ENCODE measurements at places on chromosomes 7 and 10.

DNA sequence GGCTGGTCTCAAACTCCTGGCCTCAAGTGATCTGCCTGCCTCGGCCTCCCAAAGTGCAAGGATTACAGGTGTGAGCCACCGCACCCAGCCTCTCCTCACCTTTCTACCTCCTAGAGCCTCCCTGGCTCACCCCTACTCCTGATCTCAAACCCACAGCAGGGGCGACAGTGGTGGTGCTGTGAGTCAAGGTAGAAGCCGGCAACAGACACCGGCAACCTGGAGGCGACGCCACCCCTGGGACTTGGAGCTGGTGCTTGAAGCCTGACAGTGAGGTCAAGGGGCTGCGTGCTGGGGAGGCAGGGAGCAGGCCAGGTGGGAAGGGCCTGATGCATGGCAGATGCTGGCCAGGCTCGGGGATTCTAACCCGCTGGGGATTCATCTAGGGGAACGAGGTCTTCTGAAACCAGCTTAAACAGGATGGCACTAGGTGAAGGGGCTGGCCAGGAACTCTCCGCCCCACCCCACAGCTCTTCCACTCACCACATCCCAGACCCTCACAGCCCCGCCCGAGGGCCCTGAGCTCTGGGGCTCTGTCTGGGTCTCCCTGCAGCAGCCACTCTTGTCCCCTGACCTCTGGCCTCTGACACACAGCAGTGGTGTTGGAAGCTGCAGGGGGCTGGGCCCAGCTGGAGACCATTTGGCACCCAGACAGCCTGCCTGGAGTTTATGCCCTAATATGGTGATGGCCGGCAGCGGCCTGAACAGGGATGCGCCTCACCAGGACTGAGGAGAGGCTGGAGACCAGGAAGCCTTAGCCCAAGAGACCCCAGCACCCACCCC, 16.4 kb downstream of the KCNH2 start:
- DNase-seq, result no peak

- no peak for DNase-seq
Measured at GRCh38 chr7:522071-522950, 2.7 kb upstream of the PDGFA start.

DNA sequence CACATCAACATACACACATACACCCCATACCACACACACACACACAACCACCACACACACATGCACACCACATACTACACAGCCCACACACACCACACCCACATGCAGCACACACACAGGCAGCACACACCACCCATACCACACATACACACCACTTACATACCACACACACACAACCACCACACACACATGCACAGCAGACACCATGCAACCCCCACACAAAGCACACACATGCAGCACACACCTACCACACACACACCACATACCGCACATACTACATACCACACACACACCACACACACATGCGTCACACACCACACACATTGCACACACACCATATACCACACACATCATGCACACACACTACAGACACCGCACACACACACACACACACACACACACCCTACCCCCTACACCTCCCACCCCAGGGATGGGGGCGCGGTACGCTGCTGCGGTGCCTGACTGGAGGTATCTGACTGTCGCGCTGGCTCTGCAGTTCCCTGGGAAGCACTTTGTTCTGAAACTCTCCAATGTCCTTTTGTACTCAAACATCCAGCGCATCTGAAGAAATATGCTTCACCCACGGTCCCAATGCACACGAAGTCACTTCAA, 5.4 kb upstream of the TRPV6 start:
- no peak for DNase-seq

GRCh38 chr7:14836571-14837189, 65.9 kb downstream of the DGKB start:
- DNase-seq, result peak; percentile 52

- DNase-seq, result peak; percentile 65
Measured at GRCh38 chr10:74008212-74008731, 10.4 kb downstream of the VCL start.

DNA sequence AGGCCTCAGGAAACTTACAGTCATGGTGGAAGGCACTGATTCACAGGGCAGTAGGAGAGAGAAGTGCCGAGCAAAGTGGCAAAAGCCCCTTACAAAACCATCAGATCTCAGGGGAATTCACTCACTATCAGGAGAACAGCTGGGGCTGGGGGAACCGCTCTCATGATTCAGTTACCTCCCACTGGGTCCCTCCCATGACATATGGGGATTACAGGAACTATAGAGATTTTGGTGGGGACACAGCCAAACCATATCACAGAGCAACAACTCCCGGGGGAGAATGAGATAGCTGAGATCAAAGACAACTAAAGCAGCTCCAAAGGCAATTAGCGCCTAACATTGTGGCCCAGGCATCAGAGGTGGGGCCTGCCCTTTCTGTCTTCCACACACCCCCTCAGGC, 85.4 kb upstream of the VOPP1 start:
- DNase-seq, result no peak

DNA sequence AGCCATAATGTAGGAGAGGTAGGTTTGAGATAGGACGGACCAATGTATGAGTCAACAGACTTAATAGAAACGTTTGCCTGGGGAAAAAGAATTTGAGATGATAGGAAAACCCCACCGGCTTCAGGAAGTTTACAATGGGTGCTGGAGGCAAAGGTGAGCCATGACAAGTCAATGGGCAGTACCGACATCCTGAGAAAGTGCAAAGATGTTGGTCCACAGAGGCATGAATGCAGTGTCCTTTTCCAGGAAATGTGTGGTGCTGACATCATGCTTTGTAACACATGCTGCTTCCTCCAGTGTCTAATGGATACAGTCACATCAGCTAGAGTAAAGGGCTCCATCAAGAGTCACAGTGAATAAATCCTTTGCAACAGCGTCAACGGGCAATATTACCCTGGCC, 533.6 kb downstream of the INHBA start:
- no peak for DNase-seq

GRCh38 chr10:23156447-23157150, 35.5 kb upstream of the PTF1A start:
- DNase-seq, result no peak

DNA sequence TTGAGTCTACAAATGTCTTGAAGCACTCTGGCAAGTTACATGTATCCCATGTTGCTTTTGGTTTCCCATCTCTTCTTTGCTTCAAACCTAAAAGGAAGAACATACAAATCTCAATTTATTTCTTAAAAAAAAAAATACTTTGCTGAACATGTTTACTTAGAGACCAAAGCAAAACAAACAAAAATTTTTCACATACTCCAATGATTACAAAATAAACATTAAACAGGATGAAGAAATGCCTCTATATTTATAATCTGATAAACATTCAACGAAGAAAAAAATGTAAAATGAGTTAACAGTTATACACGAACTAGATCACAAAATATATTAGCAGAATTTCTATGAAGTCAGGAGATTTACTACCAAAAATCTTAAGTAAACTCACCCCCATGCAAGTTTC, 31.3 kb downstream of the FAM204A start:
- no peak for DNase-seq

DNA sequence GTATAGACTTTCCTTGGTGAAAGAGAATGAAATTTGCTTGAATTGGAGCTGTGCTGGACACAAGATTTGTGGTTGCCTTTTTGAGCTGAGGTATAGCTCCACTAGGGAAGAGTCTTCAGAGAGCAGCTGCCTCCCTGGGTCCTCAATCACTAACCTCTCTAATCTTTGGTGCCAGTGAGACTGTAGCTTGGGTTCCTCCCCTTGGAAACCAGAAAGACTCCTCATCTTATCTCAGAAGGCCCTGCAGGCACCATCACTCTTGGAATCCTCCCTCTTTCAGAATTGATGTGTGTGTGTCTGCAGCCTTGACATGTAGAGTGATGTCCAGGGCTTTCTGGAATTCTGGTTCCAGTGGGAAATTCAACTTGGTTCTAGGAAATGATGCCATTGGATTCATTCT, 426.5 kb downstream of the RPS24 start:
- no peak for DNase-seq

- DNase-seq, result no peak
Measured at GRCh38 chr7:121159553-121159952, 169.2 kb upstream of the WNT16 start.

DNA sequence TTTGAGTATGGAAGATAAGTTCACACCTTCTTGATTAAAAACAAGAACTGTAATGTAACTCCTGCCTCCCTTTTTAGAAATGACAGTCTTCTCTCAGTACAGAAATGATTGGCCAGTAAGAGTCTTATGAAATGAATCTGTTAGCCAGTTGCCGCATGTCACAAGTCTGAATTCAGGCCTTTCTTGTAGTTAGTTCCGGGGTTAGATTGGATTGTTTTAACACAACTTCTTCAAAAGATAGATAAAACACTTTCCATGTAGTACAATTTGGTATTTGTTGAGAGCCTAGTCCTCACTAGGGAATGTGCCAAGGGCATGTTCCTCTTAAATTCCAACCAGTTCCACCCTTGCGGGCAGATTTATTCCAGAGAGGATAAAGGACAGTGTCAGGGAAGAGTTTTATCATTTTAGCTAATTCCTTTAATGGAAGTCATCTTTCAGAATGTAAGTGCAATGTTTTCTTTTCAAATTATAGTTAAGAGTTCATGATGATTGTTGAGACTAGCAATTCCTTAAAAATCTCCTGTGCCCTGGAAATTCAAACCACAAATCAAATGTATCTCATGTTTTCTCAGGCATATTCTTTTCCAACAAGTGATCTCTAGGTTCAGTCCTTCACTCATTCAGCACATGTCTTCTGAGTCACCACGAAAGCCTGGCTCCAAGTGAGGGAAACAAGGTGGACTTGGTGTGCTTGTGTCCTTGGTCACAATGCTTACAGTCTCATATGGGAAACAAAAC, 4.1 kb downstream of the FHIP2A start:
- DNase-seq, result peak; percentile 66

DNA sequence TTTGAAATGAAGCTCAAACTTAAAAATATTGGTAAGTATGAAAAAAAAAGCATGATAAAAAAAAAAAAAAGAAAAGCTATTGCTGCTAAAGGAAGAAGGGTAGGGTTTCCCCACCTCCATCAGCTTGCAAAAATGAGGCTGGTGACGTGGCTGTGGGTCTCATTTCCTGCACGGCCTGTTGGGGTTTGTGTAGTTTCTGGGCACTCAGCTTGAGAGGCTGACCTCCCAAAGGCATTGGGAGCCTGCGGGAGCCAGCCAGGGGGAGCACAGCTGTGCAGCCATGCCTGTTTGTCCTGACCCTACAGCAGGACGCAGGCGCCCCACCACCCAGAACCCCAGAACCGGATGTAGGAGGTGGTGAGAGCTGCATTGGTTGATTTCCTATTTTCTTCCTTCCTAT, 48.8 kb upstream of the CARD11 start:
- DNase-seq, result no peak

DNA sequence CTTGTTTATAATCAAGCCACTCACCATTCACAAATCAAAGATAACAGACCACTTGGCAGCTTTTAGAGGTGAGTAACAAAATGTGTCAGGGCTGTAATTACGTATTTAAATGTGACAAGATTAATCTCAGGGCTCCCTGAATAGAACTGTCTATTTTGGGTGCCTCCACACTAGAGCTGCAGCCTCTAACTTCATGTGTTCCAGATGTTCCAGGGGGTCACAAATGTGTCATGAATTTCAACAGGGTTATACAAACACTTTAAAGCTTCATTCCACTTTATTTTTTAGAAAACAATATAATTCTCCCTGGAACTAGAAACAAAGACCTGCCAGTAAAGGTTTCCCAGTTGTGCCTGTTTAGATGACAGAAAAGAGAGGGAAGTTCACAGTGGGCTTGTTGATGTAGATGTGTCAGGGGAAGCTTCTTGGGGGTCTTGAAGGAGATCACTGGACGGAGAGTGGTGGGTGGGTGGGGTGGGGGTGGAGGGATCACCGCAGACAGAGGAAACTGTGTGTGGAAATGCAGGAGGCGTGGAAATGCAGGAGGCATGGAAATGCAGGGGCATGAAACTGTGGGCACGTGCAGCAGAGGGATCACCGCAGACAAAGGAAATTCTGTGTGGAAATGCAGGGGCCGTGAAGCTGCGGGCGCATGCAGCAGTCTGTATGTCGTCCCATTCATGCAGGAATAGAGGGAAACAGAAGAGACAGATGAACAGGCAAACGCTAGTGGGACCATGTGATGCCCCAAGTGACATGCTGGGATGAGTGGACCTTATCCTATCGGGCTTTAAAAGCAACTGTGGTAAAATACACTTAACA, 42.0 kb upstream of the TRIL start:
- DNase-seq, result no peak

DNA sequence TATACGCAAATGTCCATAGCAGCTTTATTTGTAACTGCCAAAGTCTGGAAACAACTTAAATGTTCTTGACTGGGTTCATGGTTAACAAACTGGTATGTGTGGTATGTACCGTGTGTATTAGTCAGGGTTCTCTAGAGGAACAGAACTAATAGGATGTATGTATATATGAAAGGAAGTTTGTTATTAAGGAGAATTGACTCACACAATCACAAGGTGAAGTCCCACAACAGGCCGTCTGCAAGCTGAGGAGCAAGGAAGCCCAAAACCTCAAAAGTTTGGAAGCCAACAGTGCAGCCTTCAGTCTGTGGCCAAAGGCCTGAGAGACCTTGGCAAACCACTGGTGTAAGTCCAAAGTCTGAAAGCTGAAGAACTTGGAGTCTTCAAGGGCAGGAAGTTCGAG, 66.8 kb downstream of the TMEM168 start:
- peak; percentile 58 for DNase-seq

- DNase-seq, result no peak
Measured at GRCh38 chr10:9274206-9274755, 1219.8 kb downstream of the GATA3 start.

- no peak for DNase-seq
Measured at GRCh38 chr7:46848311-46848710, 733.6 kb downstream of the TNS3 start.

DNA sequence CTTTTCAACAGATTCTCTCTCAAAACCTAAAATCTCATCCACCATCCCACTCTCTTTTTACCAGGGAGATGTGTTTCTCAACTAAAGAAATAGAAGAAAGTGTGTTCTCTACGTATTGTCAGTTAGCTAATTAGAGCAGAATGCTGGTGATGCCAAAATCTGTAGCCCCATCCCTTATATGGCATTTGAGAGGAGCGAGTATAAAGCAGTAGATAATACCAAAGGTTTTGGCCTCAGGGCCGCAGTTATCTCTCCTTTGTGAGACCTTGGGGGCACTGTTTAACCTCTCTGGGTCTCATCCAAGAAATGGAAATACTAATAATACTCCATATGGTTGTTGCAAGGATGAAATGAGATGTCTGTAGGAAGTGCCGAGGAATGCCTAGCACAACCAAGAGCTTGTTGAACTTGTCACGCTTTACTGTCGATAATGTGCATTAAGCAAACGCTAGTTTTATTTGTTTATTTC, 456 bp upstream of the DLD start:
- DNase-seq, result no peak
